ENCODE measurements at places on chromosomes 1 and 21.
A peak's percentile ranks its signal among the peaks of the same experiment; 100 is the strongest.

GRCh38 chr1:72357411-72357810, 75.1 kb upstream of the NEGR1 start:
- DNase-seq: peak; percentile 4

DNA sequence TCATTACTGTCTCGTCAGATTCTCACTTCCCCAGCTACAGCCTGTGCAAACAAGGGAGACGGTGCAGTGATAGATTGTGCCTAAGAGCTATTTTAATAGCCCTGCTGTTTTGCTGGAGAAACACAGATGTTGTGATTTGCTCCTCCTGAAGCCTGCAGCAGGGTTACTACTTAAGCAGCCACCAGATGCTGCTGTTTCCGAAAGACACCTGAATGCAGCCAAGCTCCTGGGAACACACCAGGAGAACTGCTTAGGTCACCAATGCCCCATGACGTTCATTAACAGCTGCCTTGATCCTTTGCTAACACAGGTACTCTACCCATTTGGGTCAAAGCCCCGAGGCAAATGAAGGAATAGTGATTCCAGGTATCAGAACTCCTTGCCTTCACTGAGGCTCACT, 411.8 kb upstream of the DAB1 start:
- DNase-seq: no peak

DNA sequence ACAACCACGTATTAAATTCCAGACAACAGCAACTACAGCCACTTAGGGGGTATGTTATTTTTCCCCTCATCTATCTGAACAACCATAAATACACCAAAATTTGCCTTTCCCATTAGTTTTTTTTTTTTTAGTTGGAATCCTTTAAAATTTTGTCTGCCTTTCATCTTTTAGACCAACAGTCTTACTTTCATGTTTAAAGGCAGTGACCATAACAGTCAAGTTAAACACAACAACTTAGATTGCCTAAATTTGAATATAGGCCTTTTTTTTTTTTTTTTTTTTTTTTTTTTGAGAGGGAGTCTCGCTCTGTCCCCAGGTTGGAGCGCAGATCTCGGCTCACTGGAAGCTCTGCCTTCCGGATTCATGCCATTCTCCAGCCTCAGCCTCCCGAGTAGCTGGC, 3.4 kb downstream of the GPBP1L1 start:
- DNase-seq: no peak

GRCh38 chr1:155218854-155219591, 10.5 kb downstream of the MTX1 start:
- DNase-seq: peak; percentile 66

DNA sequence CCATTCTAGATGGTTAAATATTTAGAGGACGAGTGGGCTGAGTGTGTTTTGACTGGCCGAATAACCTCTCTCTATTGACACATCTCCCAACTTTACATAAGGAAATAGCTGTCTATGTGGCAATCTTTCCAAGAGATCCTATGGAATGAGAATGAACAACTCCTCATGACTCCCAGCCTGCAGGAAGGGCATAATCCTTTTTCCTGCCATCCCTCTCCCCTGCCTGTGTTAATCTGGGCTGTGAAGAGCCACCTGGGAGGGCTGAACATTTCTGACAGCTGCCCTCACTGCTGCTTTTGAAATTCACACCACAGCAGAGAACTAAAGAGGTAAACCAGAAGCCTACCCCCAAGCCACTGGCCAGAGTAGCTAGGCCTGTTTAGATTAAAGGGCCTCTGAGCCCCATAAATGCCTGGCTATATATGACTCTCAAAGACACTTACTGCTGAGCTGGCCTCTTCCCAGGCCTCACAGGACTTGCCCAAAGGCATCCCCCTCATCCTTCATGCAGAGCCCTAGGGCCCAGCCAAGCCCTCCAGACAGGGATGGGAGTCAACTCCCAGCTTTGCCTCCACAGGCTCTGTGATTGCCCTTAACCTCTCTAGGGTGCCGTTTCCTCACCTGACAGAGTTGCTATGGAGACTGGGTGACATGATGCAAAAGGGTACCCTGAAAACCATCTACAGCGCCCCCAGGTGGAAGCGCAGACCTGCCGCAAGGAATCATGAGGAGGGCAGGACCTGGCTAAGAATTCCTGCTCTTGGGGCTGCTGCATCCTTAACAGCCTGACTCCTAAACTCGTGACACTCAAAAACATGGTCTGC, 42.0 kb upstream of the LDLRAP1 start:
- DNase-seq: peak; percentile 41

DNA sequence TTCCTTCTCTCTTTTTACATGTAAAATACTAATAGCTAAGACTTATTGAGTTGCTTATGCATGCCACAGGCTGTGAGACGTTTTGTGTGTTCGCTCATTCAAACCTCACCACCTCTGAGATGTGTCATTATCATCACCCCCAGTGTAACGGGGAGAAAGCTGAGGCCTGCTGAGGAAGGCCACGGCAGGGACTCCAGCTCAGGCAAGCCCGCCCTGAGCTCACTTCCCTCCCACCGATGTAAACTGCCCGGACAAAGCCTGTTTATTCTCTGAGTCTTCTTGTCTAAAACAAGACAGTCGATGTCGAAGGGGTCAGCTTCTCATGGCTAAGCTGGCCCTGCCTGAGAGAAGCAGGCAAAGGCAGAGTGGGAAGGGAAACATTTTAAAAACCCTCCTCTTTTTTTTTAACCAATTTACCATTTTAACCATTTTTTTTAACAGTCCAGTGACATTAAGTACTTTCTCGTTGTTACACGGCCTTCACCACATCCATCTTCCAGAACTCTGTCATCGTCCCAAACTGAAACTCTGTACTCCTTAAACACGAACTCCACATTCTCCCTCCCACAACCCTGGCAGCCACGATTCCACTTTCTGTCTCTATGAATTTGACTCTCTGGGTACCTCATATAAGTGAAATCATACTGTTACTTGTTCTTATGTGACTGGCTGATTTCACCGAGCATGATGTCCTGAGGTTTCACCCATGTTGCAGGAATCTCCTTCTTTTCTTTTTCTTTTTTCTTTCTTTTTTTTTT, 204.8 kb upstream of the GALNT2 start:
- no peak for DNase-seq

GRCh38 chr1:202189001-202189790, 4.4 kb upstream of the LGR6 start:
- peak; percentile 47 for DNase-seq

- no peak for DNase-seq
Observed at GRCh38 chr1:228018961-228019721, 12.3 kb downstream of the WNT3A start.

- no peak for DNase-seq
Observed at GRCh38 chr1:110734133-110734680, 59.5 kb upstream of the KCNA3 start.

GRCh38 chr1:8082945-8083344, 56.8 kb upstream of the ERRFI1 start:
- peak; percentile 59 for DNase-seq

DNA sequence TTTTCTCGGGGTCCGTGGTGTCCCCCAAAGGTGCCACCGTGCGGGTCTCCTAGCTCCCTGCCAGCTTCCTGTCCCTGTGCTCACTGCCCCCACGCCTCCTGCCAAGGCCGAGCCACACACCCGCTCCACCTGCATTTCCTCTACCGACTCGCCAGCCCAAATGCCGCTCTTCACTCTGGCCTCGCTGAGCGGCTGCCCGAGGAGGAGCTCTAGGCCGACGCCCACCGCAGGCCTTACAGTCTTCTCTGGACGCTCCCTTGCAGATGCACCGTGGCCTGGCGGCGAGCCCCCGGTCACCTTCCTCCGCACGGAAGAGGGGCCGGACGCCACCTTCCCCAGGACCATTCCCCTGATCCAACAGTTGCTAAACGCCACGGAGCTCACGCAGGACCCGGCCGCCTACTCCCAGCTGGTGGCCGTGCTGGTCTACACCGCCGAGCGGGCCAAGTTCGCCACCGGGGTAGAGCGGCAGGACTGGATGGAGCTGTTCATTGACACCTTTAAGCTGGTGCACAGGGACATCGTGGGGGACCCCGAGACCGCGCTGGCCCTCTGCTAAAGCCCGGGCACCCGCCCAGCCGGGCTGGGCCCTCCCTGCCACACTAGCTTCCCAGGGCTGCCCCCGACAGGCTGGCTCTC, 26.3 kb downstream of the FTCD start:
- no peak for DNase-seq

DNA sequence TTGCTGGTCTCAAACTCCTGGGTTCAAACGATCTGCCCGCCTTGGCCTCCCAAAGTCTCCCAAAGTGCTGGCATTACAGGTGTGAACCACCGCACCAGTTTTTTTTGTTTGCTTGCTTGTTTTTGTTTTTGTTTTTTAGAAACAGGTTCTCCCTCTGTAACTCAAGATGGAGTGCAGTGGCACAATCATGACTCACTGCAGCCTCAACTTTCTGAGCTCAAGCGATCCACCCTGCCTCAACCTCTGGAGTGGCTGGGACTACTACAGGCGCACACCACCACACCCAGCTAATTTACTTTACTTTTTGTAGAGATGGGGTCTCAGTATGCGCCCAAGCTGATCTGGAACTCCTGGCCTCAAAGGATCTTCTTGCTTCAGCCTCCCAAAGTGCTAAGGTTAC, 47.3 kb upstream of the USP1 start:
- DNase-seq: no peak

GRCh38 chr1:171310661-171311087, 3.3 kb upstream of the FMO4 start:
- DNase-seq: no peak

GRCh38 chr1:115090956-115091355, 1.7 kb upstream of the TSPAN2 start:
- no peak for DNase-seq

DNA sequence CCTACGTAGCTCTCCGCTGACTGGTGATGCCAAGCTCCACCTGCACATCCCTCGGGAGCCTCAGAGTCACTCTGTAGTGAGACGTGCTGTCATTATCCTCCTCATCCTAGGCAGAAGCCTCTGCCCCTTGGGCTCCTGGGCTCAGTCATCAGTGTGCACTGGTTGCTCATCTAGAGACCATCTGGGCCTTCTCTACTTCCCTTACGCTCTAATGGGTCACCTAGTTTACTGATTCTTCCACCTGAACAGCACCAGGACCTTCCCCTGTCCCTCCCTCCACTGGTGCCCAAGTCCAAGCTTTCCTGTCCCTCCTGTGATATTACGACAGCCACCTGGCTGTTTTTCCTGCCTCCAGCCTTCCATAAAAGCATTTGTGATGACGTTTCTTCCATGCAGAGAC, 136.1 kb upstream of the ERRFI1 start:
- no peak for DNase-seq

DNA sequence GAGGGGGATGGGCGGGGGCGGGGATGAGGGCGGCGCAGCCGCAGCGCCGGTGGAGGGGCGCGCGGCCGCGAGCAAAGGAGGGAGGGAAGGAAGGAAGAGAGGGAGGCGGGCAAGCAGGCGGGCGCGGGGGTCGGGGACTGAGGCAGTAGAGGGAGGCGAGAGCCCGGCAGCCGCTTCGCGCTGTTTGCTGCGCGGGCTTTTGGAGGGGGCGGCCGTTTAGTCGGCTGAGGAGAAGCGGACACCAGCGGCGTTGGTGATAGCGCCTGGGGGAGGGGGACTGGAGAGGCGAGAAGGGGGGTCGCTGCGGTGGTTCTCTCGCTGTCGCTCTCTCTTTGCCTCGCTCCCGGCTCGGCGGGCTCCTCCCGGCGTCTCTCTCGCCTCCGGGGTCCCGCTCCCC, at the start of gene HS2ST1:
HS2ST1 (plus strand) TSS at position 35 of the 397 bp plus-strand sequence.
- no peak for DNase-seq

GRCh38 chr1:17201201-17202021, 3.5 kb upstream of the PADI1 start:
- DNase-seq: no peak
